ENCODE measurements at places on chromosomes 11 and 22.

GRCh38 chr11:70247042-70247709 is 23.3 kb upstream of the PPFIA1 start:
- no peak for DNase-seq

DNA sequence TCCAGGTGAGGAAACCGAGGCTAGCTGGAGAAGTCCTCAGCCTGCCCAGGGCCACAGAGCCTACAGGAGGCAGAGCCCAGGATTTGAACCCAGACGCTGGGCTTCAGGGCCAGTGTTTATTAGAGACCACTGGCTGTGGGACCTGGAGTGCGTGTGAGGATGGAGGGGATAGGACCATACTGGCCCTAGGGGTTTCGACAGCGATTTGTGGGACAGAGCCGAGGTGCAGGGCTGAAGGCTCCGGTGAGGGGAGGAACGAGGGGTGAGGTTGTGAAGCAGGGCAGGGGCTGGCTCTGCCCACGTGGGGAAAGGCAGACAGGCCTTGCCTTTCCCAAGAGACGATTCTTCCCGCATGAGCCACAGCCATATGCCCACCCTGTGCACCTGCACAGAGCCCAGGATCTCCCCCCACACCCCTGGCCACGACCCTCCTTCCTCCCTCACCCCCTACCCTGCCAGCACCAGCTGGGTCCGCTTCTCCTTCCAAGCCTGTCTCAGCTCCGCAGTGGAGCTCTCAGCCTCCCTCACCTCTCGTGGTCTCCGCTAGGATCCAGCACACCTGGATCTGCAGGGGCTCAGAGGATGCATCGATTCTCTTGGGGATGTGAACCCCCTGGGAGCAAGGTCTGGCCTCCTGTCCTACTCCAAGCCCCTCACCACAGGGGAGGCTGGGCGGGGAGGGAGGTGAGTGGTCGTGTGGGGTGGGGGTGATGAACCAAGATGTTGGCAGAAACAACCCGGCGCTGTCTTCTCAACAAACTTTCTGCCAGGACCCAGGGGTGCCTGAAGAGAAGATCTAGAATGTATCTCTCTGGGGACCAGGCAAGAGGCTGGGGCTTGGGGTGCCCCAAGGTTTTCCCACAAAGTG is 58.4 kb downstream of the RTL6 start:
- DNase-seq = no peak

DNA sequence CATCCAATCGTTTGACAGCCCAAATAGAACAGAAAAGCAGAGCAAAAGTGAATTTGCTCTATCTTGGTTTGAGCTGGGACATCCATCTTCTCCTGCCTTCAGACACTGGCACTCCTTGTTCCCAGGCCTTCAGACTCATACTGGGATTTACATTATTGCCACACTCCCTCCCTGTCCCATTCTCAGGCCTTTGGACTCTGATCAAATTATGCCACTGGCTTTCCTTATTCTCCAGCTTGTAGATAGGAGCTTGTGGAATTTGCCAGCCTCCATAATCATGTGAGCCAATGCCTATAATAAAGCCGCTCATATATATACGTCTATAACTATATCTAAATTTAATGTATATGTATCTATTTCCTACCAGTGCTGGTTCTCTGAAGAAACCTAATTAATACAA is 568.3 kb upstream of the KIRREL3 start:
- no peak for DNase-seq

DNA sequence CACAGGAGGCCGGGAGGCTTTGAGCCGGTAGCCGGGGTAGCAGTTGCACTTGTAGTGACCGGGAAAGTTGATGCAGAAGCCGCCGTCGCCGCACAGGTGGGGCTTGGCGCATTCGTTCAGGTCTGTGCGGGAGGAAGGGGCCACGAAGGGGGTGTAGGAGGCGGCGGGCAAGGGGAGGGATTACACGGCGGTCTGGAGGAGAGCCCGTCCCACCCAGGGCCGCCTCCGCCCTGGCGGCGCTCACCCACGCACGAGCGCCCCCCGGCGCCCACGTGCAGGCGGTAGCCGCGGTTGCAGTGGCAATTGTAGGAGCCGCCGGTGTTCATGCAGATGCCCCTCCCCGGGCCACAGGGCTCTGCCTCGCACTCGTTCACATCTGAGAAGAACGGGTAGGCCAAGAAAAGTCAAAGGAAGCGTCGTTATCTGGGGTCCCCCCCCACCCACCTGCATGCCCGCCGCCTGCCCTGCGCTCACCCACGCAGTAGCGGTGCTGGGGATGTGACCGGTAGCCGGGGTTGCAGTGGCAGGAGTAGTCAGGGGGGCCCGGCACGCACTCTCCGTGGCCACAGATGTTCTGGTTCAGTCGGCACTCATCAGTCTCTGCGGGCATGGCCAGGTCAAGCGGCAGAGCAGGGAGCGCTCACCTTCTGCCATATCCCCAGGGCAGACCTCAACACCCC is 10.6 kb downstream of the LTBP3 start:
- no peak for DNase-seq

GRCh38 chr11:62413060-62413696 is 5.7 kb upstream of the SCGB1A1 start:
- DNase-seq = no peak

DNA sequence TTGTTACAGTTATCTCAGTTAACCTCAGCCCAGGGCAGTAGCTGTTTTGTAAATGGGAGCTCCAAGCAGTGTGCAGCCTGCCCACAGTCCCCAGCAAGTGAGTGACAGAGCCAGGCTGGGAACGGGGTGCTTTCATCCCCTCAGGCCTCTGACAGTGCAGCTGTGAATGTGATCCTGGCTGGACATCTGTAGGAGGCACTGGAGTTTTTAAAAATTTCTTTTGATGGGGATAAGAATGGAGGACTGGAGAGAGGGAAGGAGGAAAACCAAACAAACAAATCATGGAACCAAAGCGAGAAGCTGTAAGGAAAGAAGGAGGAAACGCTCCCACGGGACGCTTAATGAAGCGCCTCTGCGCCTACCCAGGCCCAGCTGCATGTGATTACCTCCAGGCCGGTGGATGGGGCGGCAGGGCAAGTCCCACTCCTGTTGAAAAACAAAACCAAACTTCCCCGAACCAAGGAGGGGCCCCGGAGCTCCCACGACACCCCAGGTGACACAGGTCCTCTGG is 40.6 kb downstream of the SCUBE1 start:
- no peak for DNase-seq

- DNase-seq = no peak
Observed at GRCh38 chr22:47553436-47553835, 791.0 kb downstream of the TBC1D22A start.

DNA sequence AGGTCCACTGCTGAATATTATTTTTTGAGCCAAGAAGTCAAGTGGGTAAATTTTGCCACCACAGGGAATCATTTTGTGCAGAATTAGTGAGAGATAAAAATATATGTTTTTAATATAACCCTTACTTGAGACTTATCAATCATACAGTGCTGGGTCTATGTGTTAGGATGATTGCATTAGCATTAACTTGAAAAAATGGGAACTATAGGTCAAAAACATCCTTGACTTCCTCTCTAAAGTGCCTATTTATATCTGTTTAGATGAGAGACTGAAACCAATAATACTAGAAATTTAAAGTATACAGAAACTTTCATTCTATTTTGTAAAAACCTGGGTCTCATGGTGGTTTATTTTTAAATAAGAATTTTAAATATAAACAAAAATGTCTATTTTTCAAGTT is 65.1 kb upstream of the CARD18 start:
- no peak for DNase-seq

GRCh38 chr11:106491751-106492150 is 414.3 kb downstream of the AASDHPPT start:
- no peak for DNase-seq

Measured in fibroblast of skin of left biceps (primary cell).